Hematopoietic multipotent progenitor cell treated with erythropoietin and hydrocortisone succinate and interleukin-3 and kit ligand, for 6 days (in vitro differentiated cells): ENCODE measurements at places on chromosomes 12 and 14.
A peak's percentile ranks its signal among the peaks of the same experiment; 100 is the strongest.

DNA sequence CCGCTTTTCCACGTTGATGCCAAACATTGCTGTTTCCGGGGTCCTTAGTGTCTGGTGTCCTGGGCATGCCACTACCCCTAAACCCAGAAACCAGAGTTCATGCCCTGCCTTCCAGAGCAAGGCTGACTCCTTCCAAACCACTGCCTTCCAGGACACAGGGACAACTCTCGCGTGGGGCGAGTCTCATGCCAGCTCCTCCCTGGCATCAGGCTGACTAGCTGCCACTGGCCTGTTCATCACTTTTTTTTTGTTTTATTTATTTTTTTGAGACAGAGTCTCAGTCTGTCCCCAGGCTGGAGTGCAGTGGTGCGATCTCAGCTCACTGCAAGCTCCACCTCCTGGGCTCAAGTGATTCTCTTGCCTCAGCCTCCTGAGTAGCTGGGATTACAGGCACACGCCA lies 4.8 kb downstream of the SETD1B start:
- DNase-seq = no peak

DNA sequence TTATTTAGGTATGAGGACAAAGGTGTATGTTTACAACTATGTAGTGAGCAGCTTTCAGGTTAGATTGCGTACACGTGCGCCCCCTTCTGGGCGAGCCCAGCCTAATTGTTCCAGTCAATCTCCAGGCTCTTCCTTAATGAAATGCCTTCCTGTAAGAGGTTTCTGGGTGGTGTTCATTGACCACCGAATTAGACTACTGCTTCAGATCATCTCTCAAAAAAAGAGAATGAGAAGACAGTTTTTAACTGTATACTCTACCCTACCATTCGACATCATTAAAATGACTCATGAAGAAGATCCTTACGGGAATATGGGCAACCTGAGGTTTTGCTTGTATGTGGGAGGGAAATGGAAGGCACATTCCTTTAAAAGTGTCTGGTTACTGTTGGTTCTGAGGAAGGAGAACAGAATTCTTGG lies 2.1 kb downstream of the LUM start:
- peak; percentile 77 for DNase-seq

DNA sequence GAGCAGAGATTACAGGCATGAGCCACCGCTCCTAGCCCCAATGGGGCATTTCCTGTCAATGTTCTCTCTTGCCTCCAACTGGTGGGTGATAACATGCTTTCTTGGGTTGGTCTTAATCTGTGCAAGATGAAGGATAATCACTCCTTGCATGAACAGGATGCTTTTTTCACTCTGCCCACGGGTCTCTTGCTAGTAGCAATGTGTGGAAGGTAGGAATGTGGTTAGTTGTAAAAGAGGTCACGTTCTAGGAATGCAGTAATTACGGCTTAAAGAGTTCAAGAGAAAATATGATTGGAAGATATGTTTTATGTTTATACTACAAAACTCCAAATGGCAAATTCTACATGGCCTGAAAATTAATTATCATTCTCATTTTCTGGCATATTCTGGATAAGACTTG lies 10.5 kb downstream of the RNASE10 start:
- DNase-seq = no peak

- DNase-seq = no peak
Measured at GRCh38 chr12:19771858-19772257, 332.6 kb downstream of the AEBP2 start.

- peak; percentile 54 for DNase-seq
Measured at GRCh38 chr12:120231316-120232011, 30.6 kb upstream of the RPLP0 start.

GRCh38 chr12:10722905-10723746 lies at the start of gene YBX3:
Gene YBX3, minus strand, starts transcription at chr12:10723323. Its CDS starts 212 bp downstream, at chr12:10723111.
- peak; percentile 92 for DNase-seq

- DNase-seq = no peak
Measured at GRCh38 chr14:104689881-104690711, 678 bp downstream of the INF2 start.

DNA sequence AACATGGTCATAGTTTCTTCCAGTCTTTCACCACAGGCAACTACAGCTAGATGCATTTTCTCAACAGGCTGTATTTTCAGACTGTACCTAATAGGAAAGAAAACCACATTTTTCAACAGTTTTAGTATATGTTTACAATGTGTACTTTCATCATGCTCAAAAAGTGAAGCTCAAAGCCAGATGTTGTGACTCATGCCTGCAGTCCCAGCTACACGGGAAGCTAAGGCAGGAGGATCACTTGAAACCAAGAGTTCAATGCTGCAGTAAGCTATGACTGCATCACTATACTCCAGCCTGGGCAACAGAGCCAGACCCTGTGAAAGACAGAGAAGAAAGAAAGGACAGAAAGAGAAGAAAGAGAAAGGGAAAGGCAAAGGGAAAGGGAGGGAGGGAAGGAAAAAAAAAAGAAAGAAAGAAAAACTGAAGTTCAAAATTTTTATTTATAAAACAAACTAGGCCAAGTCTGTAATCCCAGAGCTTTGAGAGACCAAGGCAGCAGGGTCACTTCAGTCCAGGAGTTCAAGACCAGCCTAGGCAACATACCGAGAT lies 25.5 kb downstream of the GXYLT1 start:
- no peak for DNase-seq

DNA sequence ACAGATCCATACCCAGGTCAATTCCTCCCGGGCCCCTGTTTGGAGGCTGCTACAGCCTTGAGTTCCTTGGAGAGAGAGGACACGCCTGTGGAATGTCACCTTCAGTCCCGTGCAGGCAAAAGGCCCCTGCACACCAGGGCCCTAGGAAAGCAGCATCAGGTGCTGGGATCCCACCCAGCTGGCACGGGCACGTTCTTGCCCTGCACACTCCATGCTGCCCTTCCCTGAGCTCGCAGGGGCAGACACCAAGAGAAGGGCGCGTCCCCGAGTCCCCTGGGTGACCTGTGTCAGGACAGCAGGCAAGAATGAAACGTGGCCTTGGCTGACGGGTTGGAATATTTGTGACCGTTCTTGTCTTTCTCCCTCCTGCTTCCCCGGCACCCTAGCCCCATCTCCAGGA lies 67.7 kb downstream of the TSPAN11 start:
- DNase-seq = no peak

- no peak for DNase-seq
Measured at GRCh38 chr12:54141431-54142113, 47.2 kb downstream of the SMUG1 start.

- no peak for DNase-seq
Measured at GRCh38 chr14:35378425-35379233, 25.9 kb downstream of the NFKBIA start.

DNA sequence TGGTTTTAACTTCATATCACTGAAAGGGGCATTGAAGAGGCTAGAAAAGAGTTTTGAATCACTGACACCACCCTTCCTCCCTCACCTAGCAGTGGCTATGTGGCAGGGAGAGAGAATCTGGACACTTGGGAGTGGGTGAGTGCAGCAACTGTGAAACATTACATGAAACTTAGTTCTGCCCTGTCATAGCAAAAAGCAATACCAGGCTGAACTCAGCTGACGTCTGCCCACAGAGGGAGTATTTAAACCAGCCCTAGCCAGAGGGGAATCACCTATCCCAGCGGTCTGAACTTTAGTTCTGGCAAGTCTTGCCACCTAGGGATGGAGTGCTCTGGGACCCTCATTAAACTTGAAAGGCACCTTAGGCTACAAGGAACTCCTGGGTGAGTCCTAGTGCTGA lies 20.7 kb upstream of the UNC79 start:
- DNase-seq = no peak

- DNase-seq = no peak
Measured at GRCh38 chr14:75805646-75806045, 144.6 kb downstream of the TTLL5 start.

GRCh38 chr12:22858849-22859570 lies 234.0 kb downstream of the ETNK1 start:
- DNase-seq = no peak

GRCh38 chr12:64587447-64587846 lies 22.8 kb upstream of the RASSF3 start:
- DNase-seq = no peak

DNA sequence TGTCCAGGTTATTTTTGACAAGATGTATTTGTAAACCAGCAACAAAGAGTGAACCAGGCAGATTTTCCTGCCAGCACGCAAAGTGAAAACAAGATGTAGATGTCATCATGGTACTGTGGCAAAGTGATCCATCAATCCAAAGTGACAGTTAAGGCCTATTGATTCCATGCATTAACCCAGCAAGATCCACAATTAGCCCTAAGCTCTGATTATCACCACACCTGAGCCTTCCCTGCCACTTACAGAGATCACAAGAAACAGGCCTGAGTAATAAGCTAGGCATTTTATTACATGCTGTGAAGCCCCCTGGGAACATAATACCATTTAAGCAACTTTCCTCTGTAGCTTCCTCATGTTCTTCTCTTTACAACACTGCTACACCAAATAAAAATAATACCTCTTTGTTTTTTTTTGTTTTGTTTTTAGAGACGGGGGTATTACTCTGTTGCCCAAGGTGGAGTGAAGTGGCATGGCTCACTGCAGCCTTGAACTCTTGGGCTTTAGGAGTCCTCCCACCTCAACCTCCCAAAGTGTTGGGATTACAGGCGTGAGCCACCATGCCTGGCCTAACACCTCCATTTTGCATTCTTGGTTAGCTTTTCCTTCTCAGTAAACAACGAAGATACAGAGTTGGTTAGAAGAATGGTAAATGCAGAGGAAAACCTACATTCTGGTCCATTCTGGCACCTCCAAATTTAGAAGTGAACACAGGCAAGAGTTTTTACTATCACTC lies 85.5 kb downstream of the STON2 start:
- no peak for DNase-seq

DNA sequence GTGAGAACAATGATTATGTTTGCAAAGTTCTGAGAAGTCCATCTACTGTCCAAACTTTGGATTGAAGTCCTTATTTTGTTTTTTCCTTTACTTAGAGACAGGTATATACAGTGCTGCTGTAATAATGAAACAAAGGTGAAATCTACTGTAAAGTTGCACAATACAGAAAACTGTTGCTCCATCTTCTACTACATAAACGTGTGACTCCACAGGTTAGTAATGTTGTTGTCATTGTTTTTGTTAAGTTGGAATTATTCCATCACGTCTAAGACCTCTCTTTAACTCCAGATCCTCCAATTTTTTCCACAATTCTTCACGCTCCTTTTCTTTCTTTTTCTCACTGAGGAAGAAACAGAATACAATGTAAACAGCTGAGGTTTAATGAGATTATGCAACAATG lies 57.0 kb upstream of the GPHB5 start:
- no peak for DNase-seq

DNA sequence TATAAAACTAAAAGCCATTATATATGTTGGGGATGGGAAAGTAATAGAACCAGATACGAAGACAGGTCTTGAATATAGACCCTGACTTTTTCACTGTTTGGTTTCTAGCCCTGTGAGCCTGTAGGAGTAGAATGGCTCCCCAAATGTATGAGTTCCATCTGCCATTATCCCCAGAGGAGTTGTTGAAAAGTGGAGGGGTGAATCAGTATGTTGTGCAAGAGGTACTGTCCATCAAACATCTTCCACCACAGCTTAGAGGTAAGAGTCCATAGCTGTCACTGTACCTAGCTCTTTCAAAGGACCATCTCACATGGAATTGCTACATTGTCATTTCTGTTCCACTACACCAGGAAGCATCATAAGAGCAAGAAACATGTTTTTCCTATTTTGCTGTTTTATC lies 1.1 kb downstream of the NCAPD2 start:
- DNase-seq = peak; percentile 26

- no peak for DNase-seq
Measured at GRCh38 chr14:99809360-99809759, 16.1 kb downstream of the EML1 start.

- no peak for DNase-seq
Measured at GRCh38 chr12:96711364-96711763, 195.7 kb upstream of the NEDD1 start.

- peak; percentile 94 for DNase-seq
Measured at GRCh38 chr12:116358893-116359761, 81.6 kb upstream of the MED13L start.

GRCh38 chr12:29769162-29769858 lies 14.4 kb downstream of the TMTC1 start:
- no peak for DNase-seq

DNA sequence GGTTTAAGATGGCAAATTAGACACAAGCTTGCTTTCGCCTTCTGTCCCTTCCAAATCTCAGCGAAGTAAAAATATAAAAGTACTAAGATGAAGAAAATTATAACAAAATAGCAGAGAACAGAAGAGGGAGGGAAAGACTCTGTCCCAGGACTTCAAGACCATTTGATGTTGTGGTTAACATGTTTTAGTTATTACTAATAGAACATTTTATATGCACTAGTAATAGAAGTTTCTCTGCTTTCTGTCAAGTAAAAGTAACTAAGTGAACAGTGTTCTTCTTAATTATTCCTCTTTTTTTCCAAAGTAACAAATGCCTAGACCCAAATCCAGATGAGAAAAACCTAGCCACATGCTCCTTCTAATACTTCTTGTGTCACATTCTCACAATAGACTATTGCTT lies 85.1 kb upstream of the DAAM1 start:
- no peak for DNase-seq

DNA sequence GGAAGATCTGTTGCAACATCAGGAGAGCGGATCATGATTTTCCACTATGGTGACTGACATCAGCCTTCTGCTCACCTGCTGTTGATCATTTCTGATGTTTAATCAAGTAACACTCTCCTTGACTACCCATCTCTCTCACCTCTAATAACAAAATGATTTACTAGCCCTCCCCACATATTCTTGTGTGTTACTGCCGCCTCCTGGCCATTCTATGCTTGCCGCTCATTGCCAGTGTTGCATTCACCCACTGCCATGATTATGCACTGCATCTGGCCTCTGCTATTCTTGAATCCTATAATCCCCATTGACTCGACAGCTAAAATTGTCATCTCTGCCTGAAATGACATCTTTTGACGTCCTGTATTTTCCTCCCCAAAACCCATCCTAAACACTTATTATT lies 113.8 kb downstream of the RERGL start:
- DNase-seq = no peak

DNA sequence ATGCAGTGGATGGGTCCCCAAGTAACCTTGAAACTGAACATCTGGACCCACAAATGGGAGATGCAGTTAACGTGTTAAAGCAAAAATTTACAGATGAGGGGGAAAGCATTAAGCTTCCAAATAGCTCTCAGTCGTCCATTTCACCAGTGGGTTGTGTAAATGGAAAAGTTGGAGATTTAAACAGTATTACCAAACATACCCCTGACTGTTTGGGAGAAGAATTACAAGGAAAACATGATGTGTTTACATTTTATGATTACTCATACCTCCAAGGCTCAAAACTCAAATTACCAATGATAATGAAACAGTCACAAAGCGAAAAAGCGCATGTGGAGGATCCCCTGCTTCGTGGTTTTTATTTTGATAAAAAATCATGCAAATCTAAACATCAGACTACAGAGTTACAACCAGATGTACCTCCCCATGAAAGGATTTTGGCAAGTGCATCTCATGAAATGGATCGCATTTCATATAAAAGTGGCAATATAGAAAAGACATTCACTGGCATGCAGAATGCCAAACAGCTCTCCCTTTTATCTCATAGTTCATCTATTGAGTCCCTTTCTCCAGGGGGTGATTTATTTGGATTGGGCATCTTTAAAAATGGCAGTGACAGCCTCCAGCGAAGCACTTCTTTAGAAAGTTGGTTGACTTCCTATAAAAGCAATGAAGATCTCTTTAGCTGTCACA lies 116.6 kb upstream of the NPAS3 start:
- DNase-seq = no peak

- DNase-seq = no peak
Measured at GRCh38 chr14:89625244-89625713, 208.2 kb upstream of the FOXN3 start.

GRCh38 chr12:98870504-98870903 lies 225.4 kb downstream of the APAF1 start:
- no peak for DNase-seq

GRCh38 chr14:25488961-25489360 lies 439.0 kb upstream of the STXBP6 start:
- no peak for DNase-seq
